ENCODE measurements at places on chromosomes 12 and 14. TPM values are rescaled to one million over a fixed set of nuclear protein-coding genes. Genes with fewer than 3 reads are reported as not detected.

ASIC1 gene
- total RNA-seq = 5.9 TPM

NYNRIN gene
- 9.0 TPM for total RNA-seq

MANSC4 gene
- total RNA-seq = not detected

NKX2-1 gene
- total RNA-seq = not detected

NFE2 gene
- total RNA-seq = not detected

ADCY6 gene
- total RNA-seq = 56.6 TPM
